ENCODE measurements at places on chromosomes 4 and X.

DNA sequence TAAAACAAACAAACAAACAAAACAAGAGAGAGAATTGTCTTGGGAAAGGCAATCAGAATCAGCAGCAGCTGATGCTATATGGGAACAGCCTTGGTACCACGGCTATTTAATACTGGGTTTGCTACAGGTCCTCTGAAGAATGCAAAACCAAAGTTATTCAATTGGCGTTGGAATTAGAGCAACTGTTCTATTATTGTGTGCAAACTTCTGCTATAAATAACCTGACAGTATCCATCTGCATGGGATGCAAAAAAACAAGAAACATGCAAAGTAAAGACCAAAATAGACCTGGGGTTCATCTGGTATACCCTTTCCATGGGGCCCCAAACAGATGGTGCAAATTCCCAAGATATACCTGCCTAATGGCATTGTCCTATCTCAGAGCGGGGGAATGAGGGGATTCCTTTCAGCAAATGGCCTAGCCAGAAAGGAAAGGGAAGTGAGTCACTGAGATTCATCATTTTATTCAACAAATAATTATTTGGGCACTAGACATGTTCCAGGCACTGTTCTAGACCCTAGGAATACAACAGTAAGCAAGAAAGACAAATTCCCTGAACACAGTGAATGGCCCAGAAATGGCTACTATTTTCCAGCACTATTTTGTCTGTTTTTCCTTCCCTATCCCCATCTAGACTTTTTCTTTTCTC, 268.9 kb downstream of the FBXW7 start:
- no peak for DNase-seq

DNA sequence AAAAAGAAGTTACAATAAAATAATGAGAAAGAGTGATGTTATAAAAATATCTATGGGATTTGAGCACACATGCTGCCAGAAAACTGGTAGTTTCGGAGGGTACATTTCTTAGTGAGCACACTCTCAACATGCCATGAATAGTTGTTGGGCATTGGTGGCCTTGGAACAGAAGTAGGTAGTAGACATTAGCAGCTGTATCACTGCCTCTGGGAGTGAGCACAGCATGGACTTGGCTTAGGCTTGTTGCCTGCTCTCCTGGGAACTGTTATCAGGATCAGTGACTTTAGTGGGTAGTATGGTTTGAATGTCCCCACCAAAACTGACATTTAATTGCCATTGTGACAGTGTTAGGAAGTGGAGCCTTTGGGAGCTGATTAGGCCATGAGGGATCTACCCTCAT, 13.3 kb upstream of the PDLIM3 start:
- DNase-seq = no peak

DNA sequence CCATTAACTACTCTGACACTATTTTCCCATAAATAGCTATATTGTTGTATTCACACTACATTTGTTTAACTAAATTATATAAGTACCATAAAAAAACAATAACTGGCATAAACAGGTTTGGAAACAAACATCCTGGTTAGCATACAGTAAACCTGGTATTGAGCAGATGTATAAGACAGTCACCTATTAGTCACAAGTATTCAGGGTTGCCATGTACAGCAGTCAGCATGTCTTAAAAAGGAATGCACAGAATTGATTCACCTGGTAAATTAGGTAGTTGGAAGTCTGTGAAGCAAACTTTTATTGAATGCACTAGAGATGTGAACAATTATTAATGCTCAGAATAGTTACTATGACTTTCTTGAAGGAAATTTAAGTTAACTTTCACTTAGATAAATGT, 137.9 kb downstream of the FAM13A start:
- DNase-seq = no peak

DNA sequence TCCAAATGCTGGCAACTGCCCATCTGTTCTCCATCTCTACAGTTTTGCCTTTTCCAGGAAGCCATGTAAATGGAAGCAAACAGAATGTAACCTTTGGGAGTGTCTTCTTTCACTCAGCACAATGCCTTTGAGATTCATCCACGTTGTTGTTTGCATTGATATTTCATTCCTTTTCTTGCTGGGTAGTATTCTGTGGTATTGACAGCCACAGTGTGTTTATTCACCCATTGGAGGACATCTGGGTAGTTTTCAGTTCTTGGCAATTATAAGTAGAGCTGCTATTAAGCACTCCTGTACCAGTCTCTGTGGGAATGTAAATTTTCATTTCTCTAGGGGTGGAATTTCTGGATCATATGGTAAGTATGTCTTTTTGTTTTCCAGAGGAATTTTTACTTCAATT, 194.3 kb upstream of the RPS6KA3 start:
- no peak for DNase-seq

DNA sequence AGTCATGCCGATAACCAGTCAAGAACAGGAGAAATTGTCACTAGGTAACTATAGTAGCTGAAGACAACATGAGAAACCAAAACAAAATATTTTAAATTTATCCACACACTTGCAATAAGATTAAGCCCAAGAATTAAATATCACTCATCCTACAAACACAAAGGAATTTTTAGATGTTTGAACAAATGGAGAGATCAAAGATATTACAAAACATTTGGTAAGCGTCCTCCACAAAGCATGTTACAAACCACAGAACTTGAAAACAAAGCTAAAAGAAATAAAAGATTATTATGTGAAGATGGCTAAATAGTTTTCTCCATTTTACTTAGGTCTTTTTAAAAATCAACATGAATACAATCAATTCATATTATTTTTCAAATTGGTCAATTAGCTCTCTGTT, 631.9 kb upstream of the INTU start:
- no peak for DNase-seq

DNA sequence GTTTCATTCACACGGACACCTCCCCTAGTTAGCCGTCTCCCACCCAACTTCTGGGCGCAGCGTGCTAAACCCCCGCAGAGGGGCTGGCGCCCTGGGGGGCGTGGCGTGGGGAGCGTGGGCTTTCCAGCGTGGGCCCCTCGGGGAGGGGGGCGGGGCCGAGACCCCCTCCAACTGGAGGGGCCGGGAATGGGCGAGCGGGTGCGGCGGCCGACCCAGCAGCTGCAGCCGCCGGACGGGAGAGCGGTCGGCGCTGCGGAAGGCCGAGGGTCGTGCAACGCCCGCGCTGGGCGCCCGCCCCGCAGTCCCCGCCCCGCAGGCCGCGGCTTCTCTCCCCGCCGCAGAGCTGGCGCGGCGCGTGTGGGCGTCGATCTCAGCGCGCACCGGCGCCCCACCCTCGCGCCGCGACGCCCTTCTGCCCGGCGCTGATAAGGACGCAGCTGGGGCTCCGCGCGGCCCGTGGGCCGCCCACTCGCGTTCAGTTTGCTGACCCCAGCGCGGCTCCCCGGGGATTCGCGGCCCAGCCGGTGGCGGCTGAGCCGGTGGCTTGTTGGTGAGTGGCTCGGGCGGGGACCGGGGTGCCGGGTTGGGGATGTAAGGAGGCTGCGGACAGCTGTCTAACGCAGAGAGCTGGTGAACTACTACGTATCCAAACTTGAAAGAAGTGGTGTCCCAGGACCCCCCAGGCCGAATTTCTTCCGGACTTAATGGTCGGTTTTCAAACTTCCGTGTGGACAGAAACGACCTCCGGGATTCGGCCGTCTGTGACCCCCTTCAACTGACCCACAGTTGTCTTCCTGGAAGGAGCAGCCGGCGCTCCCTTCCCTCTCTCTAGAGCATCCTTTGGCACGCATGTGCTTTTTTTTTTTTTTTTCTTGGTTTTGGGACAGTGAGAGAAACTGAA, 1.5 kb downstream of the FHDC1 start:
- no peak for DNase-seq

GRCh38 chr4:39548425-39549067, 21.3 kb upstream of the UGDH start:
- DNase-seq = no peak

DNA sequence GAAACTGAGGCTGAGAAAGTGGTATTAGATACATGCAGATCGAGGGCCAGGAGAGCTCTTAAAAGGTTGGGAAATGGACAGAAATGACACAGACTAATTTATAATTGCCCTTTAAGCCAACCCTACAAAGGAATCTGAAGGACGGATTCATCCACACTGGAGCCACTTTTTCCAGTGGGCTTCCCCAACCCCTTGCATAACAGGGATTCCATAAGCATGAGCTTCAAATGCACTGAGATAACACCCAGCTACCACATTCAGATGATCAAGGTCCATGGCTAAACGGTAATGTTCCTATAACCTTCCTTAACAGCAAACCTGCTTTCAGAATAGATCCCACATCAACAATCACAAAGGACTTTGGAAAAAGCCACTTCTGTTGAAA, 34.2 kb downstream of the PLAC1 start:
- DNase-seq = no peak

- no peak for DNase-seq
These were observed 1108.1 kb downstream of the PCDH19 start for GRCh38 chrX:99301990-99302389.

- DNase-seq = no peak
These were observed 5.6 kb upstream of the STPG2 start for GRCh38 chr4:98148856-98149255.

DNA sequence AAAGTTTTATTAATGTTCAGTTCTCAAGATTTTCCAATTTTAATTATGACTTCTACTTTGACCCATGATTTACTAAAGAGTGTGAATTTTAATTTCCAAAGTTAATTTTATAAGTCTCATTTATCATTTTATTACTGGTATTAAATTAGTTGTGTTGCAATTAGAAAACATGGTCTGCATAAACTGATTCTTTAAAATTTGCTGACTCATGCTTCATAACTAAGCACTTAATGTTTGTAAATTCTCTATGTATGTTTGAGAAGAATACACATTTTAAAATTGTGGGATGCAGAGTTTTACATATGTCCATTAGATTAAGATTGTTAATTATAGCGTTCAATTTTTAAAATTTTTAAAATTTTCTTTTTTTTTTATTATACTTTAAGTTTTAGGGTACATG, 20.2 kb upstream of the UCHL1 start:
- no peak for DNase-seq

DNA sequence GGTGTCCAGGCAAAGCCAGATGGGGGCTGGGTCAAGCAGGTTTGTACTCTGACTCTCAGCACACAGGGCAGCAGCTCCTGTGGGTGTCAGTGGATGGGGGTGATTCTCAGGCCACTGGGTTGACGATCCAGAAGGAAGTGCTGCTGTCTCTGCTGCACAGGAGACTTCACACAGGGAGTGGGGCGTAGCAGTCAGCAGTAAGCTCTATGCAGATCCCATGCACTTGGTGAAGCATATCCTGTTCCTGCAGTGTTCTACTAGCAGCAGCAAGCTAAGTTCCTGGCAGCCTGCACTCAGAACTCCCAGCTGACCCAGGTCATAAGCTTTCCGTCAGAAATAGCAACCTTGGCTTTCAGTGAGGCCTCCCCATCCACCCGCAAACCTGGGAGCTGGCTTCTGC, 117.6 kb upstream of the NDST3 start:
- DNase-seq = no peak

GRCh38 chrX:103666202-103667107, 20.0 kb downstream of the MORF4L2 start:
- no peak for DNase-seq

DNA sequence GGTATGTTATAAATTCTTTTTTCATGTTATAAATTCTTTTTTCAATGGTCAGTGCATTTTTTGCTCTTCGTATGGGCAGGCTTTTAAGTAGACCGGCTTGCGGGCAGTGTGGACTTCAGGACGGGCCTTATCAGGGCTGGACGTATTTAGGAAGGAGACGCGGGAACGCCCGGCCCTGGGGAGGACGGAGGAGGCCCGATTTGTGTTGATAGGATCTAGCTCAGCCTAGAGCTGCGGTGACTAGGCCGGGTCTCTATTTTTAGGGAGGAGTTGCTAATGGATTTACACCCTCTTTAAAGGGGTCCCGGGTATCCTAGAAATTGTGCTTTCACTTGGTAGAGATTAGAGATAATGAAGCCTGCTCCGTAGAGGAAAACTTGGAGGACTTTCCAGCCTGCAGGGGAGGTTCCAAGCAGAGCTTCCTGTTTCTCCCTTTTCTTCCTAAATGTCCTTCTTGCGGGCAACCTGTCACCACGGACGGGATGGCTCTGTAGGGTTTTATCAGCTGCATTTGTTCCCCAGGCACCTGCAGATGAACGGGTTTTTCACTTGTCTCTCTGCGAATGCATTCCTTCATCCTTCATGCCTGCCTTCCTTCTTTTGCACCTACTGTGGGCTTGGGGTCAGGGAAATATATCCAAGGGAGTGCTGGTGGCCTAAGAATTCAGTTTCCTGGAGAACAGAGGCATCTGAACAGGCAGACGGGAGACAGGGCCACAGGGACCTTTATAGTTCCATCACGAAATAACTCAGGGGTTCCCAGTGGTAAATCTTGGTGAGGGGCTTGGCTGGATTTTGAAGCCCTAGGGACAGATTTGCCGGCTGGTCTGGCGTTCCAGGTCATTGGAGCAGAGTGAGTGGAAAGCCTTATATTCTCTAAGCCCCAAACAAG, 1.4 kb downstream of the CD99 start:
- DNase-seq = no peak

DNA sequence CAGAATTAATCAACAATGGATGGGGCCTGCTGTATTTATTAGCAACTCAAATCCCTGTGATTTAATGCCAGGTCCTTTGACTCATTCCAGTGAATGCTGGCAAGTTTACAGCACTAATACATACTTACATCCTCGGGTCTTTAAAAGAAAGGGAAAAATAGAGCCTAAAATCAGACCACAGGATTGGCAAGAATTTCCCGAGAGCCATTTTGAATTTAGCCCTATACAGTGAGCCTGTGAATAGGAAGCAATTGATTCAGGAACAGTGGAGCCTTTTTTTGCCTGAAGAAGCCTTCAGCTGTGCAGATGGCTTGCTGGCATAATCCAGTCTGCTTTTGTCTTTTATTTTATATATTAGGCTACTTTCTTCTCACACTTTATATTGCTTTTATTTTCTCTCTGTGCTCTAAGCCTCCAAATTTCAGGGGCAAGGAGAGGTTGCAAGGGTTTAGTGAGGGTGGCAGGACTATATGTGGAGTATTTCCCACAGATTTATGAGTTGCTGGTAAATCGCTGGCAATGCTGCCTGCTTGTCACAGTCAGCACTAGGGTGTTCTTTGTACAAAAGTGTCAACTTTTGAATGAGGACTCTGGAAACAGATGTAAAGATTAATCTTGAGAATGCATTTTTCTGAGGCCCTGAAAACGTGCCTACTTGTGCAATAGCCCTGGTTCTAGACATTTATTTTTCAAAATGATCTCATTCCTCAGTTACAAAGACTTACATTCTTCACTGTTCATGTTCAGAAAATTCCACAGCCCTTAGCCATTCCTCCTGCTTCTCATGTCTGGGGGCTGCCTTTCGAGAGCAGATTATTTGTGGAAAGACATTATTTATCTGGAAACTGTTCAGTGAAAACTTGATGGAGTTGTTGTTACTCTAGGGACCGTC, 303.5 kb downstream of the SPRY1 start:
- DNase-seq = no peak

GRCh38 chrX:1534301-1535168, 2.5 kb downstream of the P2RY8 start:
- DNase-seq = no peak

- no peak for DNase-seq
These were observed 259.8 kb downstream of the IQCM start for GRCh38 chr4:149555799-149556198.

DNA sequence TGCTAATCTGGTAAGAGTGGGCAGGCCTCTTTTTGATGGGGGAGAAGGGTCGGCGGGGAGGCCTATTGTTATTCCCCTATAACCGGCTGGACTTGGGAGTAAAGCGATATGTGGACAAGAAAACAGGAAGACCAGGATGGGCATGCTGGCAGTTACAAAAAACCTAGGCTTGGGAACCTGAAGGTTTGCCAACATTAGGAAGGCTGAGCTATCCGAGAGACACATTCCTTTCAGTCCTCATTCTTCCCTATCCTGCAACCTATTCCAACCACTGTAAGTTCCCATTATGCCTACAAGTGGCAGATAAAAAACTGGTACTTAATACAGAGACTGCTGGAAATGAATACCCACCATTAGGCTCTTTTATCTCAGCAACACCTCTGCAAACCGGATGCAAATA, 32.4 kb upstream of the CT47C1 start:
- no peak for DNase-seq
